ENCODE measurements at places on chromosomes 6 and 20. TPM values are rescaled to one million over a fixed set of nuclear protein-coding genes. Genes with fewer than 3 reads are reported as not detected.

Gene TREM1
- total RNA-seq = not detected

Gene DEFB124
- total RNA-seq = not detected

Gene PNRC1
- total RNA-seq = 58.1 TPM

Gene ANKEF1
- 1.9 TPM for total RNA-seq

Data from activated CD8-positive, alpha-beta memory T cell treated with anti-CD3 and anti-CD28 coated beads for 36 hours (primary cell).